ENCODE measurements at places on chromosomes 2 and 18. TPM values are rescaled to one million over a fixed set of nuclear protein-coding genes. Genes with fewer than 3 reads are reported as not detected.

The ACMSD gene
- total RNA-seq, result 0.20 TPM

GRCh38 chr18:13218368-13218991 is at the start of gene LDLRAD4:
TSS of gene LDLRAD4 (plus strand) at chr18:13218760.
- DNase-seq, result peak; percentile 31

GRCh38 chr2:181354626-181355025 is 102.6 kb upstream of the ITGA4 start:
- DNase-seq, result no peak

GRCh38 chr2:190267302-190267701 is 52.3 kb downstream of the HIBCH start:
- DNase-seq, result no peak

DNA sequence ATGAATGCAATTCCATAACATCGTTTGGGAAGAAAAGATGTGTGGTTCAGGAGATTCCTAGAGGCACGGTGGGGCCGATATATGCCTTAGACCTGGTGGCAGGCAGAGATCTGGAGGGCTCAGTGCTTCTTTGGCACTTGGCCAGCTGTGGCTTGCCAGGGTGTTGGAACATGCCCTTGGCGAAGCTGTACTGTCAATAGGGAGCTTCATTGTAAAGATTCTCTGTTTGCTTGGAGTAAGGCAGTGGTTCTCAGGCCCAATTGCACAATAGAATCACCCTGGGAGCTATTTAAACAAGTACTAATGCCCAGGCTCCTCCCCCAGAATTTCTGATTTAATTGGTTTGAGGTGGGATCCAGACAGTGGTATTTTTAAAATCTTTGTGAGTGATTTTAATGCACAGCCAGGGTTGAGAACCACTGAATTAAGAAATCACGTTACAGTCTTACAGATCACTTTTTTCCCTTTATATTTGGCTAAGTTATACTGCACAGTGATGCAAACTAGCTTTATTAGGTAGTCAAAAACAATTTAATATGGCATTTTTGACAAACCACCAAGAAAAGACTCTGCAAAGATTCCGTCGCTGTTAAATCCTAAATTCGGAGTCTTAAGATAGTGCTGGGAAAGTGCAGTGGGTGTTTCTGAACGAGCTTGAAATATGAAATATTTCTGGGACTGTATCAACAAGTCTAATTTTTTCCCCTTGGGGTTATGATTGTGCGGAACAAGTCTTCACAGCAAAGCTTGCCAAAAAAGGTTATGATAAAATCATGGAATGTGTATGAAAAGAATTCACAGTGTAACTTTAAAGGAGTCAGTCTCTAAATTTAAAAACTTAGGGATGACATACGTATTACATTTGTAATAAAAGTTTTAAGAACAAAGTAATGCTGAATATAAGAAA is 78.0 kb downstream of the CRIM1 start:
- DNase-seq, result no peak

The GPR155 gene
- total RNA-seq, result 17.8 TPM

The LCT gene
- total RNA-seq, result 0.03 TPM

The INHBB gene
- total RNA-seq, result not detected

GRCh38 chr2:172252154-172252553 is 149.5 kb upstream of the DLX2 start:
- DNase-seq, result no peak

The IL36RN gene
- not detected for total RNA-seq
